ENCODE measurements at places on chromosomes 3 and 15.

DNA sequence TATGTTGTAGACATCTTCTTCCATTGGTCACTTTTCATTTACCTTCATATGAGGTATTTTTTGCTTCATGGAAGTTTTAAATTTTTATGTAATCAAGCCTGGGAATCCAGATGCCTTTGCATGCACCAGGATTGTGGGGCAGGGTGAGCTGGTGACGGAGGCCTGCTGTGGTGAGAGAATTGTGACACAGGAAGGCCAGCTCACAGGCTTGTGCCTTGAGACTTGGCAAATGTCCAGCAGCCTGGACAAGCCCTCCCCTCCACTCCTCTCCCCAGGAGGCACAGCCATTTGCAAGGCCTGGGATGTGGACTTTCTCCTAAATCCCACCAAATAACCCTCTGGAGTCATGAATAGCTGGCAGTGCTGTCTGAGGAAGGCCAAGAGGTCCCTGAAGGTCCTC, 67.4 kb downstream of the RHCG start:
- peaks cover 13% of the 10 kb centered on the region for H3K4me1 ChIP-seq
- DNase-seq, result no peak
- H3K27me3 ChIP-seq, result no peaks in the 10 kb centered on the region
- no peak overlapping the region for H3K4me3 ChIP-seq
- H3K27ac ChIP-seq, result no peak overlapping the region

DNA sequence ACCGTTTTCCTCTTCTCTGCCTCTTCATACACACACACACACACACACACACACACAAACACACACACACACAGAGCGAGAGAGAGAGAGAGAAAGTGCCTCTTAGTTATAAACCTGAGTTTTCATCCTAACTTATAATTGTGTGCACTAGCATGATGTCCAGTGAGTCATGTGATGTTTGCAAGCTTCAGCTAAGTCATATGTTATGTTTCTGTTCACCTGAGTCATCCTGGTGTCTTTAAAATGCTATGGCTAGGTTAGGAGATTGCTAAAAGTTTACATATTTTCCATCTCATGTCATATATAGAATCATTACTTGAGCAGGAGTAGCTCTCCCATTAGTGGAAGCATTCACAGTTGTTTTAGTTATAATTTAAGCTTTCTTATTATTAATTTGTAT, 155.8 kb downstream of the EPHA6 start:
- H3K27ac ChIP-seq, result 0 out of 2 replicates have a peak overlapping the region, but pooled peaks have one; percentile 8
- H3K4me3 ChIP-seq, result no peak overlapping the region
- H3K27me3 ChIP-seq, result no peaks in the 10 kb centered on the region
- peak; percentile 59 for DNase-seq

DNA sequence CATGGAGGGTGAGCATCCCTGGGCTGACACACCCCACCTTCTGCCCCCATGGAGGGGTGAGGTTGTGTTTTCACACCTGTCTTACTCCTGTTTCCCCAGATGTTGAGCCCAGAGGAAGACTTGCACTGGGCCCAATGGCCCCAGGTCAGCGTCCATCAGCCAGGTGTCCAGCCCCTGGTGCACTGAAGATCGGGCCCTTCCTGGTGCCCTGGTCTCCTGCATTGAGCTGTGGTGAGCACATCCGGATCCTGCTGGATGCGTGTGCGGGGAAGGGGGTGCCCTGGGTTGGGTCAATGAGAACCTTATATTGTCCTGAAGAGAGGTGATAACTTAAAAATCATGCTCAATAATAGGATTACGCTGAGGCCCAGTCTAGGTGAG, 227.3 kb downstream of the SNRPN start:
- no peaks in the 10 kb centered on the region for H3K27me3 ChIP-seq
- H3K36me3 ChIP-seq, result no peaks in the 10 kb centered on the region
- H3K27ac ChIP-seq, result no peak overlapping the region
- DNase-seq, result no peak
- H3K4me3 ChIP-seq, result no peak overlapping the region

- H3K4me1 ChIP-seq, result no peaks in the 10 kb centered on the region
- H3K4me3 ChIP-seq, result no peak overlapping the region
- no peak for DNase-seq
- H3K36me3 ChIP-seq, result peaks cover 9% of the 10 kb centered on the region
Observed at GRCh38 chr15:40398413-40398873, 7.2 kb upstream of the IVD start.

DNA sequence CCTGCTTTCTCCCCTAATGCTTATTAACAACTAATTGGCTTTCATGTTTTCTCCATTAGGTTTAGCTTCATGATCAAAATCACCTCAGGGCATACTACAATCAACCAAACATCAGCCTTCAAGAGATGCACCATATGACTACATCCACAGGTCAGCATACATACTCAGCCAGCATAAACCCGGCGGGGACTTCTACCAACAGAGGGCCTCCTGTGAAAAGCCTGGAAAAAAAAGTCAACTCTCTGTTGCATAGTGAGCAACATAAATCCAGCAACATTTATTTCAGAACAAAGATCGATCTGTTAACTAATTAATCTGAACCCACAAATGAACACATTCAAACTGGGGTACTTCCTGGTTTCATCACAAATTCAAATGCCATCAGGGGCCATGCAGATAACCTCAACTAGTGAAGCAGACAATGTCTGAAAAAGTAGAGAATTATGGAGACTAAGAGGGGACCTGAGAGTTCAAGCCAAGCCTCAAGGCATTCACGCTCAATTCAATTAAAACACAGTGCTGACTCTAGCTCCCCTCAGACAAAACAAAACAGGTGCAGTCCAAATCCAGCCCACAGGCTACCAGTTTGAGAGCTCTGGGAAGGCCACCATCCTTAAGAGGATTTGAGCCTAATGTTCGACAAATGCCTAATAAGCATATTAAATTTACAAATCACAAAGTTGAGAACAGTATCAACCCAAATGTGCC, 124.5 kb downstream of the MAGI1 start:
- H3K27ac ChIP-seq, result no peak overlapping the region
- H3K4me3 ChIP-seq, result no peak overlapping the region
- no peak for DNase-seq
- H3K27me3 ChIP-seq, result no peaks in the 10 kb centered on the region
- H3K4me1 ChIP-seq, result no peaks in the 10 kb centered on the region
- no peaks in the 10 kb centered on the region for H3K36me3 ChIP-seq

- H3K4me1 ChIP-seq, result no peaks in the 10 kb centered on the region
- no peaks in the 10 kb centered on the region for H3K36me3 ChIP-seq
- H3K4me3 ChIP-seq, result no peak overlapping the region
- H3K27ac ChIP-seq, result no peak overlapping the region
- no peaks in the 10 kb centered on the region for H3K27me3 ChIP-seq
Observed at GRCh38 chr15:33888176-33888575, 80.1 kb upstream of the CHRM5 start.

DNA sequence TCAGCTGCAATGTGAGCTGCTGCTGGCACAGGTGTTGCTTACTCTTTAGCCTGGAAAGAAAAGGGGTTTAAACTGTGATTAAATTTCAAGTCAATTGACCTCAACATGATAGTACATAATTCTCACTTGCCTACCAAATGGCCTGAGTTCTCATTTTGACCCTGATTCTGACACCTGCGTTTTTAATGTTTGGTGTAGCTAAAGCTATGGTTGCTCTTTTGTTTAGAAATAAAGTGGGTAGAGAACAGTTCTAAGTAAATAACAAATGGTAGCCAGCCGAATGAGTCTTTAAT, 100.8 kb upstream of the SOX2 start:
- no peak overlapping the region for H3K27ac ChIP-seq
- H3K27me3 ChIP-seq, result peaks cover 44% of the 10 kb centered on the region
- H3K36me3 ChIP-seq, result no peaks in the 10 kb centered on the region
- DNase-seq, result no peak
- no peaks in the 10 kb centered on the region for H3K4me1 ChIP-seq

- peak overlapping the region; percentile 51 for H3K27ac ChIP-seq
- H3K27me3 ChIP-seq, result no peaks in the 10 kb centered on the region
- peaks cover 18% of the 10 kb centered on the region for H3K4me1 ChIP-seq
- DNase-seq, result no peak
- H3K4me3 ChIP-seq, result peak overlapping the region; percentile 99
- peaks cover 3% of the 10 kb centered on the region for H3K36me3 ChIP-seq
Observed at GRCh38 chr3:9986230-9986725, 363 bp downstream of the EMC3 start.

GRCh38 chr15:73395671-73396070, 26.9 kb upstream of the HCN4 start:
- H3K4me1 ChIP-seq, result no peaks in the 10 kb centered on the region
- H3K36me3 ChIP-seq, result no peaks in the 10 kb centered on the region
- H3K4me3 ChIP-seq, result no peak overlapping the region
- peaks cover 8% of the 10 kb centered on the region for H3K27me3 ChIP-seq
- no peak overlapping the region for H3K27ac ChIP-seq
- no peak for DNase-seq

DNA sequence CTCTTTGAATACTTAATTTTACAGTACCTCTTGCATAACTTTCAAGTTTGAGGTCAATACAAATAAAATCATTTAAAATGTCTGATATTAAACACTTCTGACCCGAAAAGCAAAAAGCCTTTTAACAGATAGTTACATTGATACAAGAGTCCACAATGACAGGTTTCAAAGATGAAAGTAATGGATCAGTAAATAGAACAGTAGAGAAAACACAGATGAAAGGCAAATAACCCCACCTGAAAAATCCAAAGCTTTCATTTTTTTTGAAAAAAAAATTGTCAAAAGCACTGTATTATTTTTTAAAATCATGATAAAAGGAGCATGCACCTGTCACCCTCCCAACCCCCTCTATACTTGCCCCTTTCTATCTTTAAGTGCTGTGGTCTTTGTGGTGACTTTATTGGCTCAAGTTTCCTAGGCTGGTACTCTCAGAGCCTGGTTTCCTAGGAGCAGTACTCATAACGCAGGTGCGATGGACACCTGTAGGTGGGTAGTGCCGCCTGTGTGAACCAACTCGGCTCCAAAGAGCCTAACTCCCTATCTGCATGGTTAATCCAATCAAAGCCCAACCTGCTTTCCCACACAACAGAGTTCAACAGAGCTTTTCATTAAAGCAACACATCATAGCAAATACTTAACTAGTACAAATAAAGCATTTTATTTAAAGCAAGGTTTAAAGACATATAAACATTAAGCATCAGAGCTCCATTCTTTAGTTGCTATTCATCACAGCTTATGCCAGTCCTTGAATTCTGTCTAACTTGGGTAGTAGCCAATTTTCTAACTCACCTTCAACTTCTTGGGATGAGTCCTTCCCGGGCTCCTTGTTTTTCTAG, 32.2 kb downstream of the LIPC start:
- no peaks in the 10 kb centered on the region for H3K36me3 ChIP-seq
- H3K4me1 ChIP-seq, result peaks cover 34% of the 10 kb centered on the region
- peak; percentile 48 for DNase-seq
- H3K27ac ChIP-seq, result no peak overlapping the region

DNA sequence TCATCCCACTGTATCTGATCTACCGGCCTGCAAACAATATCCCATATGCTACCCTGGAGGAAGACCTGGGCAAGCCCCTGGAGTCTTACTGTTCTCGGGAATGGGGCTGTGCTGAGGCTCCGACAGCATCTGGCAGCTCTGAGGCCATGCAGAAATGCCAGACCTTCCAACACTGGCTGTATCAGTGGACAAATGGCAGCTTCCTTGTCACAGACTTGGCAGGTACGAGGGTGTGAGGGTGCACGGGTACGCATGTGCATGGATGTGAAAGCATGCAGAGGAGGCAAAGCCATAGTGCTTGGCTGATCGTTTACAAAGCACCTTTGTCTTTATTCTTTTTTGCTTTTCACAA, 20.0 kb upstream of the SLC28A1 start:
- H3K27ac ChIP-seq, result no peak overlapping the region
- peaks cover 23% of the 10 kb centered on the region for H3K4me1 ChIP-seq
- no peak overlapping the region for H3K4me3 ChIP-seq
- H3K36me3 ChIP-seq, result no peaks in the 10 kb centered on the region
- H3K27me3 ChIP-seq, result no peaks in the 10 kb centered on the region

GRCh38 chr3:108391917-108392593, 95.7 kb downstream of the HHLA2 start:
- no peaks in the 10 kb centered on the region for H3K36me3 ChIP-seq
- no peaks in the 10 kb centered on the region for H3K27me3 ChIP-seq
- H3K4me3 ChIP-seq, result no peak overlapping the region
- peaks cover 17% of the 10 kb centered on the region for H3K4me1 ChIP-seq
- peak overlapping the region; percentile 48 for H3K27ac ChIP-seq

- H3K4me3 ChIP-seq, result no peak overlapping the region
- H3K27me3 ChIP-seq, result no peaks in the 10 kb centered on the region
- DNase-seq, result no peak
Observed at GRCh38 chr3:117669774-117670173, 960.2 kb downstream of the TUSC7 start.

GRCh38 chr15:56098195-56098863, 104.9 kb upstream of the NEDD4 start:
- no peak overlapping the region for H3K27ac ChIP-seq
- H3K4me3 ChIP-seq, result no peak overlapping the region
- no peaks in the 10 kb centered on the region for H3K4me1 ChIP-seq
- peak; percentile 32 for DNase-seq
- H3K27me3 ChIP-seq, result no peaks in the 10 kb centered on the region
- H3K36me3 ChIP-seq, result peaks cover 12% of the 10 kb centered on the region

DNA sequence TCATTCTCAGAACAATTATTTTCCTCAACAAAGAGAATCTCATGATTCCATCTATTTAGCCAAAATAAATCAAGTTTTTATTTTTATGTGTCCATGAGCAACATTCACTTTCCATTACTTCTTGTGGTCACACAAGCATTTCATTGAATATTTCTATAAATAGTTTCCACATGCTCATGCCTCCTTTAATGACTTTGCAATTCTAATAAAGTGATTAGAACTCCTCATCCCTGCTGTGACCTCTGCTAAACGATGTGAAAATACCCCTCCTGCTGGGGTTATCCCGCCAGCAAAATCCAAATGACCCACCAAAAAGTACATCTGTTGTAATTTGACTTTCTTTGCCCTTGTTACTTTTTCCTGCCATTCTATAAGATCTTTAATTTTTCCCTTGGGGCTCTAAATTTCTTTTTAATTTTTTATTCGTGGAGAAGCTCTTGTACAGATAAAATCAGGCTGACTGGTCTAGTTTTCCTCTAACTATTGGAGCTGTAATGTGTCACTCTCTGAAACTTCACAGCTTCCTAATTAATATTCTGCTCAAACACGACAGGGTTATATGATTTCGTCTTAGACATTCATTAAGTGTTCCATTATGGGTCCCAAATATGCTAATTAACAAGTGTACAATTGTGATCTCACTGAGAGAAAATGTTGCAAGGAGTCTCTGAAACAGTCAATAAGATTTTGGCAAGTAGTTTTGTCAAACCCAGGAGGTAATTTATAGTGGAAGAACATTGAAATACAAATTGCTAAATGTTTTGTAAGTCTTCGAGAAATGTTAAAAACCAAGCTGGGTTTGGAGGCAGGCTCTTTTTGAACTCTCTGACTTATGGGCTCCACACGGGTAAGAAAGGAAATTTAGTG, 533.1 kb upstream of the NAALADL2 start:
- DNase-seq, result no peak
- H3K4me1 ChIP-seq, result peaks cover 20% of the 10 kb centered on the region
- no peaks in the 10 kb centered on the region for H3K27me3 ChIP-seq
- no peaks in the 10 kb centered on the region for H3K36me3 ChIP-seq

DNA sequence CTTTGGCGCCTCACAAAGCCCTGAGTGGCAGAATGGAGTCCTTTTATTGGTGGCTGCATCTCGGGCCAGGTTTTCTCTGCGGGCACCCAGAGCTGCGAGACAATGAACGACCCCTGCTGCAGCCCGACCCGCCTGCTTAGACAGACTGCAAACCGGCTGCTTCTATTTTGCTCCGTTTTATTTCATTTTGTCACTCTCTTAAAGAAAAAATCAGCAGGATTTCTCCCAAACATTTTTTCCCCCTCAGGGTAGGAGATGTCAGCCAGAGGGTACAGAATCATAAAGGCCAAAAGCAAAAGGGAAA, 64.8 kb downstream of the OXNAD1 start:
- no peaks in the 10 kb centered on the region for H3K4me1 ChIP-seq
- no peak overlapping the region for H3K4me3 ChIP-seq
- H3K27ac ChIP-seq, result no peak overlapping the region
- H3K27me3 ChIP-seq, result no peaks in the 10 kb centered on the region
- peaks cover 22% of the 10 kb centered on the region for H3K36me3 ChIP-seq
- DNase-seq, result no peak
